ENCODE measurements at places on chromosomes 2 and 18.

DNA sequence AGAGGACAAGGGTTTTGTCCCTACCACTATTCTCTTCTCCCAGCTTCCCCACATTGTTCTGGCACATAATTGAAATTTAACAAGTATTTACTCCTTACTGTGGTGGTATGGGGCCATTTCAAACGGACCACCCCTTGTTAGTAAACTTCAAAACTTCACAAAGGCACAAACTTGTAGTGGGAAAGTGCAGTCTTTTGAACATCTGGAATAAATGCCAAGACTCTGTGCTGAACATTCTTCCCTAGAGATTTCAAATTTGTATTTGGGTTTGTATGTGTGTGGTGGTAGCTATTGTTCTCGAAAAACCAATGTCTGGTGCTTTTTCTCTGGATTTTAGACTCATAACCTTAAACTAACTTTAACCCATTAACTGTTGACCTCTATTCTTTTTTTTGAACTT, 151.6 kb downstream of the NRP2 start:
- no peak for DNase-seq

DNA sequence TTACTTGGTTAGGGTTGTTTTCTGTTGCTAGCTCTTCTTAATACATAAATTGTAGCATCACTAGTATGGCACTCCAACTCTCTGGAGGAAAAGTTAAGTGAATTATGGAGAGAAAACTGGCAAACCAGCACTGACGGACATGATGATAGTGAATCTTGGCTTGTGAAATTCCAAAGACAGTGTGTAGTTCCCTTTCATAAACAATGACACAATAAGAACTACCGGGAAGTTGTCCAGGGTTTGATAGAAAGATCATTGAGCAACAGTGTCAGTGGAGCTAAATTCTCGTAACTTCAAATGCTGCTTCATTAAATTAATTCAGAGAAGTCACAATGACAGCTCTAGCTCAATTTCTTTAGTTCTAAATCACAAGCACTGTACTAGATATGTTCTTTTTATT, 66.5 kb downstream of the RIT2 start:
- DNase-seq = no peak

DNA sequence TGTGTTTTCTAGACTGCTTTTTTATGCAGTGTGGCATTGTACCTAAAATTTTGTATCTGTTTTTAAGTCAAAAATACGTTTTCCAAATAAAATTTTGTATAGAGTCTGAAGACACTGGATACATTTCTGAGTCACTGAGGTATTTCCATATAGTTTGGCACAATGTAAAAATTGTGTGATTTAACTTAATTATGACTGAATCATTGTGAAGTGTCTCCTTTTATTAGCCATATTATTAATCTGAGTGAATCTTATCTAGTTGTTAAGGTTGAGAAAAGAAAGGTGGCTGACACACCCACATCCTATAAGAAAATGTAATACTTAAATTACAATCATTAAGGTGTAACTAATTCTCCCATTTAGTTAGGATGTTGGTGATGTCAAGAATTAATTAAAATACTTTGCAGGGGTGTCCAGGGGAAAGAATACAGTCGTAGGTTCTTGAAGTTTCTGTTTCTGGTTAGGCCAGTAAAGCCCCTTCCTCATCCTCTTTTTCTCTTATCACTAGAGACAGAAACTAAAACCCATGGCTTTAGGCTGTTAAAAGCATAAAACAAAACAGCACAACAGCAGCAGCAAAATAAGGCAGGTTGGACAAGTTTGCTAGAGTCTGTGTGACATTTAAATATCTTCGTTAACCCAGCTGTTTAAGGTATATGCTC, 71.6 kb downstream of the UBE2E3 start:
- DNase-seq = no peak

DNA sequence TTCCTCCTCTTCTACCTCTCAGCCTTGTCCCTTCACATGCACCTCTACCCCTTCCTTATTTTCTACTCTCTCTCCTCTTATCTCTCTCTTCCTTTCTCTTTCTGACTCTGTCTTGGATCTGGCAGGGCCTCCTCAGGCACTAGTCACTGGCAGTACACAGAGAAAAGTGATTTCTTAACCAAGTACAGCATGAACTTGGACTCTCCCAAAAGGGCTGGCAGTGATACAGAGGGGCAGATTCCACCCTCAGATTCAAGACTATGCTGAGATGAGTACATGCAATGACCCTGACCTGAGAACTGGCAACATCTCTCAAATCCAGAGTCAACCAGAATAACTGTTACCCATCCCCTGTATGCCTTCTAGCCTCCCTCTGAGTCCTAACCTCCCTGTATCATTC, 4.3 kb downstream of the AOX1 start:
- DNase-seq = no peak

- no peak for DNase-seq
Measured at GRCh38 chr18:77897606-77898005, 648.0 kb downstream of the GALR1 start.

- peak; percentile 8 for DNase-seq
Measured at GRCh38 chr2:181677912-181678586, 2.3 kb downstream of the NEUROD1 start.

DNA sequence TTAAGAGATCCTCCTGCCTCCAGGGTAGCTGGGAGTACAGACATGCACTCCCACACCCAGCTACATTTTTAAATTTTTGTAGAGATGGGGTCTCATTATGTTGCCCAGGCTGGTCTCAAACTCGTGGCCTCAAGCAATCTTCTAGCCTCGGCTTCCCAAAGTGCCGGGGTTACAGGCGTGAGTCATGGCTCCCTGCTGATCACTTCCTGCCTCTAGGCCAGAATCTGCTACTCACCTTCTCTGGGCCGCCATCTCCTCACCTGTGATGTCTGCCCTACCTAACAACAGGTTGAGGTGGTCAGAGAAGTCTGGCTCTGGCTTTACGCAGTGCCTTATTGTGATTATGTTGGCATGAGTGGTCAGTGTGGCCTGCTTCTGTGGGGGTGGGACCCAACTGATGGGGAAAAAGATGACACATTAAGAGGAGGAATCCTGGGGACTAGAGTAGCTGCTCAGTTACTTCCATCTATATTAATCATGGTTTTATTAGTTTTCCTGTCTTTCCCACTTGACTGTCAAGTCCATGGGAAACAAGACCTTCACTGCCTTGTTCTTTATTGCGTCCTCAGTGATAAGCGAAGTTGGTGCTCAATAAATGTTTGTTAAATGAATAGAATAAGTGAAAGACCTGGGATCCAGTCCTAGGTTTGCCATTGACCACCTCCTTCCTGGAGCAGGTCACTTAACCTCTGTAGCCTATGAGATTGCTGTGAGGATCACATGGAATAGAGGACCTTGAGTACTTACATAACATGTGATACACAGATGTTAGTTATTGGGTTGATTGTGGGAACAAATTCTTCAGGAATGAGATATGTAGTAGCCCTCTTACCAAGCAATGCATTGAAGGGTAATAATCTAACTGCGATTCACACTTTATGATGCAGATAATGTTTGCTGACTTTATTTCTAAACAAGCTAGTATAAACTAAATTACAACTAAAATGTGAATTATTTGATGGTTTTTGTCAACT, 15.7 kb downstream of the KCTD1 start:
- no peak for DNase-seq

- no peak for DNase-seq
Measured at GRCh38 chr2:122003196-122003940, 247.9 kb downstream of the TSN start.

DNA sequence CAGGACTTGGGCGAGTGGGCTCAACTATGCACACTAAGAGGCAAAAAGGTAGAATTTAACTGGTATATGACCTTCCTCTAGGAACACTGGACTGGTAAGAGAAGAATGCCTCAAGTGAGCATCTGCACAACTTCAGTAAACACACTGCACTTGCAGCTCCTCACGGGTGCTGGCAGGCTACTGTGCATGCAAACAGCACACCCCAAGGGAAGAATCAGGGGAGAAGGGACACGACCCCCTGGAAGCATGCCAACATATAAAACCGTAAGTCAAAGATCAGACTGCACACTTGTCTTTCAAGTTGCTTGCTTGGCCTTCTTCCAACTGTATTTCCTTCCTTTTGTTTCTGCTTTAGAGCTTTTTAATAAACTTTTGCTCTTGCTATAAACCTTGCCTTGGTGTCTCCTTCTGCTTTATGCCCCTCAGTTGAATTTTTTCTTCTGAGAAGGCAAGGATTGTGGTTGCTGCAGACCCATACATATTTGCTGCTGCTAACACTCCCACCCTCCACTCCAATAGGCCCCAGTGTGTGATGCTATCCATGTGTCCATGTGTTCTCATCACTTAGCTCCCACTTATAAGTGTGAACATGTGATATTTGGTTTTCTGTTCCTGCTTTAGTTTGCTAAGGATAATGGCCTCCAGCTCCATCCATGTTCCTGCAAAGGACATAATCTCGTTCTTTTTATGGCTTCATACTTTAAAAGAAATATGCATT, 263.7 kb upstream of the SPOPL start:
- no peak for DNase-seq

GRCh38 chr2:44371445-44371844, 9.7 kb downstream of the CAMKMT start:
- DNase-seq = no peak

GRCh38 chr2:129912066-129912820, 67.2 kb upstream of the RAB6C start:
- no peak for DNase-seq

DNA sequence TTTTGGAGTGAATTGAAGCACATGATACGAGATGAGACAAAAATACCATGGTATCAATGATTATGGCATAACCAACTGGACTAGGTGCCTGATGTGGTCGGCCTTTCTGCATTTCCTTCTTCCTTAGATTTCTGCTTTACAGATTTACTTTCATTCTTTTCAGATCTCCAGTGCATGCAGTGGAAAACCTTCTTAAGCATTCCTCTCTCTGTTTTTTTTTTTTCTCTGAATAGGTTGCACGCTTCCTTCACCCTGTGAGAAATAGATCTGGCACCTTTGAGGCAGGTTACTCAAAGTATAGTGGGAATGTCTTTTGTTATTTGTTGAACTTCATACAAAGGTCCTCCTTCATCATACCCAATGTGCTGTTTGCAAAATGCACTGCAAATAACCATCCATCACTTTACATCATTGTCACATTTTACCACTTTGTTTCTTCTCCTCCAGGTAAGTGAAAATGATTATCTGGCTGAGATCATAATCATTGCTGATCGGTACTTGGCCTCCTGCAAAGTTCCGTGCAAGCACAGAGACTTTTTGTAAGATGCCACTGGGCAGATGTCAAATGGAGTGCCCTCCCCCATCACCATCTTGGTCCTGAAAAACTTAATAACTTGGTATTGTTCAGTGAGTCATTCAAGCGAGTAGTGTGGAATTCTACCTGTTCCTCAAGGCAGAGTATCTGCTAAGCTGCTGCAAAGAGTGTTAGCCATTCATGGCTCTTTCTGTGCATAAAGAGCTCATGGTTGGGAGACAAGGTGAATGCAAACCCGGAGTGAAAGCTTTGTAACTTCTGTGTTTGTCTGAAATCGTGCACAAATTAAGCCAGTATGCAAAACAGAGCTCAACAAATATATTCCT, 30.0 kb upstream of the KLHL14 start:
- DNase-seq = no peak

GRCh38 chr2:226644399-226644865, 155.2 kb downstream of the IRS1 start:
- no peak for DNase-seq

DNA sequence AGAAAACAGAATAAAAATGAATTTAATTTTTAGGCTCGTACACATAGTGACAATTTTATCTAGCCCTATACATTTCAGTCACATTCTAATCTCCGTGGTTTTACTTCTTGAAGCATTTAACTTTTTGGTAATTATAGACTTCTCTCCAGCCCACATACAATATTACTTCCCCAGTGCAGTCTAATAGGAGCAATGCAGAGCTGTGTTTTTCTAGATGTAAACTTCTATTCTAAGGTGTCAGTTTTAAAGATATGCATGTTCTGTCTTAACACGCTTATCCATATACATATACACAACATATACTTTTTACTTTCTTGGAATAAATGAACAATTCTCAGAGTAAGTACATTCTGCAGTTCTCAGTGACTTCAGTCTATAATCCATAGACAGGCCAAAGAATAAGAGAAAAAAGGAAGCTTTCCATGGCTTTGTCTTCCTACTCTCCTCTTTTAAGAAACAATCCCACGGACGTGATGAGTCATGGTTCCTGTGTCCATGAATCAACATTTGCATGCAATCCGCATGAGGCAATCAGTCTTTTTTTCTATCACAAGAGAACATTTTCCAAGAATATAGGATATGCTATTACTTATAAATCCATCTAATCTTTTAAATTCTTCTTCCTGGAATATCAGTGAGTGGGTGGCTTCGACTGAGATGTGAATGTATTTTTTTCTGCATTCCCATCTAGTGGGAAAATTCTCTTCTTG, 42.8 kb downstream of the CCDC102B start:
- DNase-seq = no peak
